ENCODE measurements at places on chromosomes 7 and 10.

- DNase-seq, result no peak
Observed at GRCh38 chr7:68504716-68505115, 1093.6 kb upstream of the AUTS2 start.

DNA sequence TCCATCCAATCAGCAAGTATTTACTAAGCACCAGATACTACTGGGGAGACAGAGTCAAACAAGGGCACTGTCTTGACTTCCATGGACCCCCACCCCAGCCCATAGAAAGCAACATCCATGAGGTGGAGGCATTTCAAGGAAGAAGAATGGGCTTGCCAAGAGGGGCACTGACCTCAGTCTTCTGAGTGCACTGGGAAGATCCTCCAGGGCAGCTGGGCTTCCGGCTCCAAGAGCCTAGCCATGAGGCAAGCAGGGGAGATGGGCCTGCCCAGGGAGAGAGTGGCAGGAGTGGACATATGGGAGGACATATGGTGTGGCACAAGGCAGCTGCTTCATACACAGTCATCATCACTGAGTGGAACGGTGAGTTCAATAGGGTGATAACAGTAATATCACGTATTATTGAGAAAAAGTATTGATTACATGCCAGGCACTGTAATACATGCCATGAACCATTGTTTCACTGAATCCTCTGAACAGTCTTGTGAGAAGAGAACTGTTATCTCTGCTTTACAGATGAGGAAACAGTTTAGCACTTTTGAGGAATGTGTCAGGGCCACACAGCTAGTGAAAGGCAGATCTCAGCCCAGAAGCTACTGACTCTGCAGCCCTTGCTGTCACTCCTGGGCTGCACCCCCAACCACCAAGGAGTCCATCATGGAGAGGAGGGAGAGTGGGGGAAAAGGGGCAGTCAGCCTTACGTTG, 331.7 kb upstream of the ZMIZ1 start:
- no peak for DNase-seq

DNA sequence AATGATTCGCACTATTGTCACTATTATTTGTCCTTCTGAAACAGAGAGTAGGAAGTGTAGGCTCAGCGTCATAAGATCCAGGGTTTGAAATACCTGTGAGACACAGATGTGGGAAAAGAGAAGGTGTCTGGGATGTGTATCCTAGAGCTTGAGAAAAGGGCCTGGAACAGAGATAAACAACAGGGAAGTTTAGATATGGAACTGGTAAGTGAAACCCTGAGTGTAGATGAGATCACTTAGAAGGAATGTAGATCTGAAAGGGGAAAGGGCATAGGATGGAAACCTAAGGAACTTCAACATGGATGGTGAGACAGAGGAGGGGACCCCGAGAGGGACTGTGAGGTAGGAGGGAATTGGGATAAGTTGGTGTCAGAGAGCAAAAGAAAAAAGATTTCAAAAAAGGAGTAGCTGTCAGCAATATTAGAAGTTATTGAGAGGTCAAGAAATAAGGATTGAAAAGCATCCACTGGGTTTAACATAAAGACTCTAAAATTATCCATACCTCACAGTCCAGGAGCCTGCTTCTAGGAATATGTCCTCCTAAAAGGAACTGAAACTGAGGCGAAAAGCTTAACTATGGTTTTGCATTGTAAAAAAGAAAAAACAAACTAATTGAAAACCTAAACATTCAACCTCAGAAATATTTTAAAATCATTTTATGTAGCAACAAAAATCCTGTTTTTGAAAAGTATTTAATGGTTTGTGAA, 119.2 kb upstream of the NPVF start:
- DNase-seq, result no peak

- DNase-seq, result no peak
Observed at GRCh38 chr10:5559642-5560141, 34.9 kb downstream of the CALML3 start.

Measured in AG04449 (cell line).